ENCODE measurements at places on chromosomes 4 and X.
A peak's percentile ranks its signal among the peaks of the same experiment; 100 is the strongest.

GRCh38 chrX:65961714-65962113 lies 78.2 kb downstream of the VSIG4 start:
- no peak for DNase-seq

GRCh38 chr4:176002007-176002613 lies 63.5 kb upstream of the WDR17 start:
- DNase-seq, result peak; percentile 25

DNA sequence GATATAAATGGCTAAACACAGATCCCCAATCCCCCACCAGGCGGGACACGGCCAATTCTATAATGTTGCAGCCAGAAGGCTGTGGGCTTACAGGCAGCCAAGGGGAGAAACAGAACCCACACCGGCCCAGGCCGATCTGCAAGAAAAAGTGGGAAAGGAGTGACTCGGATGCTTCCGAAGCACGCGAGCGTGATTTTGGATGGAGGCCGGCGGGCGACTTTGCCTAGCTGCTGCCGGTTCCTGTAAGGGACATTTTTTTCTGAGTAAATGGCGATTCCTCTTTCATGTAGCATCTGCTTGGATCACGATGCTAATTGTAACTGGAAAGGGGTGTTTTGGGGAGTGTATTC lies 470.2 kb downstream of the PCDH19 start:
- DNase-seq, result no peak

DNA sequence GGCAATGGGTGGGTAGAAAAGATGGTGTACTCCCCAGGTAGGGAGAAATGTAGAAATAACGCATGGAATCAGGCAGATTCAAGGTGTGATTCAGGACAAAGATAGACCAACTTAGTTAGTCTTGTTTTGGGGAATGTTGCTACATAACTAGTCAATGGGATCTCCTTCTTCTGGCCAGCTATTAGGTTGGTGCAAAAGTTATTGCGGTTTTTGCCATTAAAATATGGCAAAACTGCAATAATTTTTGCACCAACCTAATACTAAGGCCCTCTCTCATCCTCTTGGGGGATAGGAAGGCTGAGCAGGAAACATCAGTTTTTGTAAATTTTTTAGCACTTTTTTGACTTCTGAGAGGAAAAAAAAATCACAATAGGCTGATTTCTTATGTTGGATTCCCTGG lies 23.2 kb downstream of the CYBB start:
- DNase-seq, result no peak

DNA sequence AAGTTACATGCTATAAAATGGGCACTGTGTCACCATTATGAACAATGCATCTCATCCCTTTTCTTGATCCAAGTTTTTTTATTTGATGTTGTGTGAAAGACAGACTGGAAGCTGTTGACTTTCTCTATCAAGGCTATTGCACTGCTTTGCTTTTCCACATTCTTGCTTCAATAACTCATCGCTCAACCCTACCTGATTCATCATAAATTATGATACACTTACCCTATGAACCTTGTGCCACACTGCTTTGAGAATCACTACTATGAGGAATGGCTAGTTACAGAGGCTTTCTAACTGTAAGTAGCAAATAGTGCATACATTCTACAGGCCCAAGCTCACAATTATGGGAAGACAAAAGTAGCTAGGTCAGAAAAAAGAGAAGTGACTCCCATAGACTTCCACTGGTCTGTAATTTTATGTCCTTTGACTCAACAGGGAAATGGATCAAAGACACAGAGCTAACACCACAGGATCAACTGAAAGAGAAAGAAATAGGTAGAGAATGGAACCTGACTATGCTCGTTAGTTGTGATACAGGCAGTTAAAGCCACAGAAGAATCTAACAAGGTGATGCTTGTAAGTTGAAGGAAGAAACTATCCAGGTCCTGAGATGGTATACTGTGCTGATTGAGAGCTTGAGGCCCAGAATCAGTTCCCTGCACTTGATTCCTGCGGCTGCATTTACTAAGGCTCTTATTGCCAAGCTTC lies 163.5 kb downstream of the PPP3CA start:
- DNase-seq, result no peak

Data from activated B cell treated with CpG ODN at 0.5 μM for 24 hours (primary cell).